Panc1 (cell line): ENCODE measurements at places on chromosomes 7 and 10. TPM values are rescaled to one million over a fixed set of nuclear protein-coding genes. Genes with fewer than 3 reads are reported as not detected.

Gene NEBL
- 32.3 TPM for total RNA-seq

Gene CALML3
- not detected for total RNA-seq

- DNase-seq, result no peak
- H3K4me1 ChIP-seq, result peaks cover 6% of the 10 kb centered on the region; the same call in 1 of the 2 replicates
- no peak overlapping the region for H3K4me3 ChIP-seq
- no peaks in the 10 kb centered on the region for H3K27me3 ChIP-seq
- no peak overlapping the region for H3K27ac ChIP-seq
Measured at GRCh38 chr7:105807448-105807762, 69.0 kb downstream of the ATXN7L1 start.

GRCh38 chr10:47306387-47307210 lies 6.6 kb downstream of the GDF10 start:
- no peaks in the 10 kb centered on the region for H3K36me3 ChIP-seq
- no peaks in the 10 kb centered on the region; the same call in 1 of the 2 replicates for H3K4me1 ChIP-seq
- DNase-seq, result no peak
- no peak overlapping the region for H3K27ac ChIP-seq
- no peak overlapping the region for H3K4me3 ChIP-seq

DNA sequence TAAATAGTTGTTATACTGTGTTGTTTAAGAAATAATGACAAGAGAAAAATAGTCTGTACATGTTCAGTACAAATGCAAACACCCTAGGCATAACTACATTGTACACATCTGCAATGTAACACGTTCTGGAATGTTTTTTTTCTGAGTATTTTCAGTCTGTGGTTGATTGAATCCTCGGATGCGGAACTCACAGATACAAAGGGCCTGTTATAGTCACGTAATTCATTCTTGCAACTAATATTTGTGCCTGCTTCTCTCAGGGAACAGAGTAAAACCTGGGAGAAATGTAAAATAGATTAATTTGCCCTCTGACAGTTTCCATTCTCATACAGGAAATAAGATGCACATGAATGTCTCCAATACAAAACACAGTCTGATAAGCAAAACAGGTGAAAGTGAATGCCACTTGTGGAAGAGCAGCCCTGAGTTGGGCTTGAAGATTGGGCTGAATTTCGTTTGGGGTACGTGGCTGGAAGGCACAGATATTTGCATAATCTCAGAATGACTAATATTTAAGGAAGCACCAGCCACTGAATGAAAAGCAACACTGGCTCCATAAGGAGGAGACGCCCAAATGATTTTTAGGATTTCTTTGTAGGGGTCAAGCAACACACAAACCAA lies 19.1 kb downstream of the DENND2A start:
- H3K36me3 ChIP-seq, result no peaks in the 10 kb centered on the region
- H3K27ac ChIP-seq, result no peak overlapping the region
- DNase-seq, result no peak
- H3K4me1 ChIP-seq, result peaks cover 4% of the 10 kb centered on the region; the same call in 1 of the 2 replicates
- no peak overlapping the region for H3K4me3 ChIP-seq

Gene RPEL1
- 0.10 TPM for total RNA-seq

GRCh38 chr7:92987095-92987494 lies 130.7 kb downstream of the SAMD9 start:
- DNase-seq, result no peak
- H3K27ac ChIP-seq, result no peak overlapping the region
- no peak overlapping the region for H3K4me3 ChIP-seq
- no peaks in the 10 kb centered on the region for H3K4me1 ChIP-seq
- H3K36me3 ChIP-seq, result no peaks in the 10 kb centered on the region

Gene PLEKHA1
- total RNA-seq, result 95.5 TPM

DNA sequence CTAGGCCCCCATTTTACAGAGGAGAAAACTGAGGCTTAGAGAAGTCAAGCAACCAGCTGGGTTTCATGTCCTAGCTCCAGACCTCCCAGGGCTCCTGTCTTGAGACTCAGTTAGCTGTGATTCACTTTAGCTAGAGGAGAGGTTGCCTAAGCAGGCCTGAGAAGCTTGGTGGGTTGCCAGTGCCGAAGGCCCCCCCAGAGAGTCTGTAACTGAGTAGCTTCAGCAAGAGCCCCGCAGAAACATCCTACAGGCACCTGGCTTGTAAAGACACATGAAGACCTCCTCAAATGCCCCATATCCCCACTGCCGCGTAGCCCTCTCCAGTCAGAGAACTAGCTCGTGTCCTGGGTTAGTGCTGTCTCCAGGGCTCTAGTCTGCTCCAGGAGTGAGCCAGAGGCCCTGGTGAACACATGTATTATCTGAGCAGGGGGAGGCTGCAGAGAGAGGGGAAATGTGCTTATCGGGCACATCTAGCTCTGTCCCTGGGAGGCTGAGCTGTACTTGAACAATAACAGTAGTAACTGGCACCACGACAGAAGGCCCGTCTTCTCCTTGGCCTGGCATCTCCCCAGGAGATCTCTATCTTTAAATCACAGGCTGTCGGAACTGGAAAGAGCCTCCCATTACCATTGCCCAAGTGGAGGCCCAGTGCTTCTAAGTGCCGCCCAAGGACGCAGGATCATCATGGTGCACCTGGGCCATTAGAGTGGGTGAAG lies 28.9 kb downstream of the UNC5B start:
- H3K4me1 ChIP-seq, result no peaks in the 10 kb centered on the region
- no peak overlapping the region for H3K4me3 ChIP-seq
- DNase-seq, result no peak
- H3K36me3 ChIP-seq, result no peaks in the 10 kb centered on the region

Gene PDK4
- total RNA-seq, result 1.4 TPM

GRCh38 chr7:124032369-124033094 lies at the start of gene TMEM229A:
Gene TMEM229A, minus strand, starts transcription at chr7:124033067. Its CDS starts 64 bp downstream, at chr7:124033003.
- H3K36me3 ChIP-seq, result no peaks in the 10 kb centered on the region
- H3K27ac ChIP-seq, result no peak within 1 kb of the TSS
- no peak for DNase-seq
- peaks cover 41% of the 10 kb centered on the region for H3K27me3 ChIP-seq
- H3K4me3 ChIP-seq, result peak within 1 kb of the TSS; percentile 54

- no peak overlapping the region for H3K27ac ChIP-seq
- no peaks in the 10 kb centered on the region for H3K36me3 ChIP-seq
Measured at GRCh38 chr7:155289107-155289506, 8.6 kb upstream of the INSIG1 start.

Gene AKR1C4
- total RNA-seq, result not detected

- no peaks in the 10 kb centered on the region for H3K36me3 ChIP-seq
- no peaks in the 10 kb centered on the region for H3K4me1 ChIP-seq
- 0 out of 2 replicates have a peak, but pooled peaks cover 2% of the 10 kb centered on the region for H3K27me3 ChIP-seq
- no peak overlapping the region for H3K27ac ChIP-seq
- H3K4me3 ChIP-seq, result no peak overlapping the region
Measured at GRCh38 chr7:45136106-45137060, 21.2 kb upstream of the RAMP3 start.

Gene JAKMIP3
- total RNA-seq, result 1.5 TPM

GRCh38 chr7:55895021-55895420 lies 7.8 kb downstream of the ZNF713 start:
- DNase-seq, result no peak
- no peak overlapping the region for H3K27ac ChIP-seq
- H3K36me3 ChIP-seq, result no peaks in the 10 kb centered on the region
- H3K4me3 ChIP-seq, result no peak overlapping the region
- H3K4me1 ChIP-seq, result no peaks in the 10 kb centered on the region

Gene PAPOLB
- not detected for total RNA-seq

Gene CFAP46
- total RNA-seq, result 1.6 TPM

- H3K27ac ChIP-seq, result no peak overlapping the region
- no peak for DNase-seq
- no peaks in the 10 kb centered on the region; the same call in 1 of the 2 replicates for H3K27me3 ChIP-seq
- H3K36me3 ChIP-seq, result no peaks in the 10 kb centered on the region
Measured at GRCh38 chr10:22410394-22410793, 65.1 kb downstream of the SPAG6 start.

GRCh38 chr10:49099046-49099445 lies 16.3 kb downstream of the VSTM4 start:
- peaks cover 5% of the 10 kb centered on the region for H3K27me3 ChIP-seq
- no peaks in the 10 kb centered on the region for H3K4me1 ChIP-seq
- no peak for DNase-seq
- no peaks in the 10 kb centered on the region for H3K36me3 ChIP-seq
- no peak overlapping the region for H3K4me3 ChIP-seq

GRCh38 chr7:94240902-94241301 lies 153.8 kb upstream of the COL1A2 start:
- no peak overlapping the region for H3K27ac ChIP-seq
- H3K36me3 ChIP-seq, result no peaks in the 10 kb centered on the region
- DNase-seq, result no peak
- H3K4me3 ChIP-seq, result no peak overlapping the region

Gene INA
- total RNA-seq, result 0.08 TPM

DNA sequence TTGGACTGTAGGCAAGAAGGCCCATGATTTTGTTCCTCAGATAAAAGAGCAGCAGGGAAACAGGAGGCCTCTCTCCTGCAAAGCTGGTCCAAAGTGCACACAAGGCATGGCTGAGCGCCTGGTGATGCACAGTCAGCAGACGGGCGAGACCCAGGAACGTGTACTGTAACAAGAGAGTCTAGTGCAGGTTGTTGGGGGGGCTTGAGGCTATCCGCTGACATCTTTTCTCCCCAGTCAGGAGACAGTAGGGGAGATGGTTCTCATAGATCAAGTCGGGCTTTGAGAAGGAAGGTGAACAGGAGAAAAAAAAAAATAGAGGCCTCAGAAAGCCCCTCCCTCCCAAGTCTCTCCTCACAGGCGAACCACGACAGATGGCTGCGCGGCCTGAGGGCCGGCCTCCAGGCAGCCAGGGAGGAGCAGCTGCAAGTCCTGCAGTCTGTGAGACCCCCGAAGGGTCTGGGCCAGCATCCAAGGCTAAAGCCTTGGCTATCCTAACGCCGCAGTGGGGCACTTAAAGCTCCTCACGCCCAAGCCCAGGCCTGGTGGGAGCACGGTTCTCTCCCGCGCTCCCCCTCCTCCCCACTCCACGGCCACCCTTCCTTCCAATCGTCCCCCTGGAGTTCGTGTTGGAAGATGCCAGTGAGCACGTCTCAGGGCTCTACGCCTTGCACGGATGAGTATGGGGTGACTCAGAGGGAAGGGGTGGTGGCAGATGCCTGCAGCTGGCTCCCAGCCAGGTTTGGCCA lies 68.3 kb downstream of the PRKAG2 start:
- H3K27ac ChIP-seq, result no peak overlapping the region
- peak; percentile 59 for DNase-seq
- H3K4me1 ChIP-seq, result no peaks in the 10 kb centered on the region
- no peaks in the 10 kb centered on the region for H3K36me3 ChIP-seq
- no peak overlapping the region for H3K4me3 ChIP-seq

Gene CACNB2
- not detected for total RNA-seq

DNA sequence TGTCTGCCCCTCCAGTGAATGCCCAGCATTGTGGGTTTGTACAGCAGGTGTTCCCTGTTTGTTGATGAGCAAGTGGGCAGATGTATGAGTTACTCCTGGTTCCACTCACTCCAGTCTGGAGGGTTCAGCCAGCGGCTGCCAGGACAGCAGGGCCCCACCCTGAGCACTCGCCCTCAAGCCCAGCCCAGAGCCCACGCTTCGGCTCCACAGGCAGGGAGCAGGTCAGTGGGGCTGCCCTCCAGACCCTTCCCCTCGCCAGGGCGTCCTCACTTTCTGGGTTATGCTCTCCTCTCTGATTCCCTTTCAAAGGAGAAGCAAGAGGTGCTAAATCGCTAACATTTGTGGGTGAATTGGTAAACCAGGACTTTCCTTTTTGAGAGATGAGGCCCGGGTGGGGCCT lies 4.8 kb upstream of the VIPR2 start:
- H3K27ac ChIP-seq, result no peak overlapping the region
- H3K4me3 ChIP-seq, result no peak overlapping the region
- peaks cover 7% of the 10 kb centered on the region; the same call in 1 of the 2 replicates for H3K27me3 ChIP-seq

GRCh38 chr10:69567920-69568319 lies 5.3 kb downstream of the NEUROG3 start:
- no peak overlapping the region for H3K27ac ChIP-seq
- H3K36me3 ChIP-seq, result no peaks in the 10 kb centered on the region
- no peak for DNase-seq
- H3K27me3 ChIP-seq, result peaks cover 67% of the 10 kb centered on the region
- H3K4me3 ChIP-seq, result no peak overlapping the region

- H3K27me3 ChIP-seq, result no peaks in the 10 kb centered on the region
- no peaks in the 10 kb centered on the region for H3K36me3 ChIP-seq
- H3K4me3 ChIP-seq, result no peak overlapping the region
- no peaks in the 10 kb centered on the region for H3K4me1 ChIP-seq
- no peak overlapping the region for H3K27ac ChIP-seq
Measured at GRCh38 chr10:7378602-7379403, 32.0 kb downstream of the SFMBT2 start.

Gene PILRA
- total RNA-seq, result 4.8 TPM

GRCh38 chr7:1931256-1931950 lies 261.3 kb downstream of the ELFN1 start:
- H3K4me1 ChIP-seq, result no peaks in the 10 kb centered on the region
- no peaks in the 10 kb centered on the region for H3K27me3 ChIP-seq
- DNase-seq, result no peak
- H3K27ac ChIP-seq, result no peak overlapping the region
- no peak overlapping the region for H3K4me3 ChIP-seq

Gene TMEM196
- total RNA-seq, result not detected

Gene RADIL
- 1.3 TPM for total RNA-seq

Gene GLUD1
- total RNA-seq, result 138 TPM

- DNase-seq, result no peak
- H3K27me3 ChIP-seq, result no peaks in the 10 kb centered on the region
- no peak overlapping the region for H3K27ac ChIP-seq
- no peak overlapping the region for H3K4me3 ChIP-seq
- H3K36me3 ChIP-seq, result no peaks in the 10 kb centered on the region
Measured at GRCh38 chr7:136293272-136293671, 316.1 kb upstream of the MTPN start.

DNA sequence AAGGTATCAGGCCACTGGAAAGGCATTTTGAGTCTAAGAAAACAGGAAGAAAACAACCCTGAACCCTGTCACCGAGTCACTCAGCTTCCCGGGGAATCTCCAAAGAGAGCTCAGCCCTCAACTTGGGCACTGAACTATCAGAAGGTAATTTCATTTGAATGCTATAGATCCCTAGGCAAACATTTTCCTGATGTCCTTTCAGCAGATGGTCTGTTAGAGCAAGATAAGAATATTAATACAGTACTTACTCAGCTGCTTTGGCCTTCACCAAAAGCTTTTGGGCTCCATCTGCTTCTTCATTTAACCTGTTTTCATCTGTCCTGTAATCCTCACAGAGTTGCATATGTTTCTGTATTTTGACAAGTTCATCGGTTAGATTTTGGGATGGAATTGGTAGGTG lies 34.2 kb upstream of the LAMB1 start:
- no peak overlapping the region for H3K27ac ChIP-seq
- H3K4me1 ChIP-seq, result no peaks in the 10 kb centered on the region
- H3K36me3 ChIP-seq, result no peaks in the 10 kb centered on the region
- H3K4me3 ChIP-seq, result no peak overlapping the region

GRCh38 chr7:69966766-69967591 lies 368.7 kb downstream of the AUTS2 start:
- H3K4me1 ChIP-seq, result no peaks in the 10 kb centered on the region
- no peak overlapping the region for H3K4me3 ChIP-seq
- DNase-seq, result no peak
- H3K36me3 ChIP-seq, result no peaks in the 10 kb centered on the region
- H3K27ac ChIP-seq, result no peak overlapping the region

DNA sequence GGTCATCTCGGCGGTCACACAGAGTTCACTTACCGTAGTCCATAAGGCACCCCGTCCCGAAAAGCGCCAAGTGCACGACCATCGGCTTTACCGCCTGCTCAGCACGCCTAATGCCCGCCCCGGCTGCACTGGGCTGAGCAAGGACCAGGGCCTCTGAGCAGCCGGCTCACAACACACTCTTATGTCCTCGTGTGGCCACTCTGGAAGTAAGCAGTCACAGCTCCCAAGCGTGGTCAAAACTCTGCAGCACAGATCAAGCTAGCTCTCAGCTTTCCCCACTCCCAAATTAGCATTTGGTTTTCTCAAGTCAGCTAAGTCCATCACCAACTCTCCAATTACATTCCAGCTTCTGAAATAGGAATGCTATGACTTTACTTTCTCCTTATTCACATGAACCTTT lies 57.7 kb downstream of the MAD1L1 start:
- no peak for DNase-seq
- no peak overlapping the region for H3K4me3 ChIP-seq
- H3K36me3 ChIP-seq, result no peaks in the 10 kb centered on the region
- peaks cover 11% of the 10 kb centered on the region; the same call in 1 of the 2 replicates for H3K4me1 ChIP-seq

Gene SPRN
- 0.64 TPM for total RNA-seq
